GM13977 (cell line): ENCODE measurements at places on chromosomes 6 and 20.

GRCh38 chr20:36150847-36151539 is 3.5 kb upstream of the EPB41L1 start:
- DNase-seq, result no peak

GRCh38 chr6:74765486-74765885 is 440.4 kb downstream of the COL12A1 start:
- DNase-seq, result no peak

DNA sequence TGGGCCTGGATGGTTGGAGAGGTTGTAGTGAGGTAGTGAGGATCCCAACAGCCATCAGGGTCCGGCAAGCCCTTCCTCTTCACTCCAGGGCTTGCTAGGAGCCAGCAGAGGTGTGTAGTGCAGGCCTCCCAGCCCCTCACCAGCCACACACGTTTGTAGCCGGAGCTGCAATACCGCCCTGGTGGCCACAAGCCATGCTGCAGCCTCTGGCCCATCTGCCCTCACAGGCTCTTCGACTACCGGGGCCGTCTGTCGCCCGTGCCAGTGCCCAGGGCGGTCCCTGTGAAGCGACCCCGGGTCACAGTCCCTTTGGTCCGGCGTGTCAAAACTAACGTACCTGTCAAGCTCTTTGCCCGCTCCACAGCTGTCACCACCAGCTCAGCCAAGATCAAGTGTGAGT is 36.4 kb downstream of the EIF2S2 start:
- DNase-seq, result no peak

DNA sequence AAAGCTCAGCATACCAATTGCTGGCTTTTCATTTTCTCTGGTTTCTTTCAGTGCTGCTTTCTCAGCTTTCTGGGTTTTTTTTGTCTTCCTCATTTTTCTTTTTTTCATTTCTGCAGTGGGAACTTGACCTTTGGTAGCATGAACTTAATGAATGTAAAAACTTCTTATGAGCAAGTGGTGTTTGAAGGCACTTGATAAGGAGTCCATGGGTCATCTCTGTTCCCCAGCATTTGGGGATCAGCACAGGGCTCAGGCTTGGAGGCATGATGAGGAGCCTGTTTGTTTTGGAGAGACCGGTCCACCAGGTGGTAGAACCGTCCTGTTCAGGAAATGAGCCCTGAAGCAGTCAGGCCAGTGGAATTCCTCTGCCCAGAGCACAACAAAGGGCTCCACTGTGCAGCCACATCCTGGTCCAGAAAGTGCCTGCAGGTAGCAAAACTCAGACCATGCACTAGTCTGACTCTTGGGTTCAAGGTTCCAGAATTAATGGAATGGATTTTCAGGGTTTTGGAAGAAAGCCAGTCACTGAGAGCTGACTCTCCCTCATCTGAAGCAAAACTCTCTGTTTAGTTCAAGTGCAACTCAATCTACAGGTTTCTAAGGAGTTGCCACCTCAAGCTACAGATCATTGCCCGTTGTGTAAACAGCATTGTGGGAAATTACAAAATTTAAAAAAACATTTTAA is 52.3 kb upstream of the ADGRF1 start:
- DNase-seq, result no peak

DNA sequence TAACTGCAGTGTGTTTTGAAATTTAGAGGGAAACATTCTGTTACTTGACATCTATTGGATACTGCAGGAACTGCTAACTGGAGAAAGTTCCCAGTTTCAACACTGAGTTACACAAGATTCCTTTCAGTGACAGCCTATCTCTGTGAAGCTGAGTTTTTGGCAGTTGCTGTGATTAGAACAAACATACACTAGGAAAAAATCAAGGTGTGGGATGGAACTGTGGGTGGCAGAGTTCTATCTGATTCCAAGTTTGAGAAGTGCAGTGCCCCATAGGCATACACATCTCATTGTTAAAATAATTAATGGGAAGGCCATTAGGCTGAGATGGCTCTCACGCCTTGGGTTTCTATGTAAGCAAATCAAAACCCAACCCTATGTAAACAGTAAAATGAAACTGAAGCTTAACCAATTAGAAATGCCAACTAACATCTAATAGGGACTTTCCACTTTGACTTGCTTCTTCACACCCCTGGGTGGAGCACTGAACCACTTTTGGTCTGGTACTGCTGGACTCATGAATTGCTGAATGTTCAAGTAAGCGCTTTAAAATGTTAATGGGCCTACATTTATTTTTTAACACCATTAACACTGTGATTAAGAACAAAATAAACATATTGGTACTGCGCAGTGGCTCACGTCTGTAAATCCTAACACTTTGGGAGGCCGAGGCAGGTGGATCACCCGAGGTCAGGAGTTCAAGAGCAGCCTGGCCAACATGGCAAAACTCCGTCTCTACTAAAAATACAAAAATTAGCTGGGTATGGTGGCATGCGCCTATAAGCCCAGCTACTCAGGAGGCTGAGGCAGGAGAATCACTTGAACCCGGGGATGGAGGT is 55.2 kb upstream of the TBC1D7 start:
- DNase-seq, result peak; percentile 75

DNA sequence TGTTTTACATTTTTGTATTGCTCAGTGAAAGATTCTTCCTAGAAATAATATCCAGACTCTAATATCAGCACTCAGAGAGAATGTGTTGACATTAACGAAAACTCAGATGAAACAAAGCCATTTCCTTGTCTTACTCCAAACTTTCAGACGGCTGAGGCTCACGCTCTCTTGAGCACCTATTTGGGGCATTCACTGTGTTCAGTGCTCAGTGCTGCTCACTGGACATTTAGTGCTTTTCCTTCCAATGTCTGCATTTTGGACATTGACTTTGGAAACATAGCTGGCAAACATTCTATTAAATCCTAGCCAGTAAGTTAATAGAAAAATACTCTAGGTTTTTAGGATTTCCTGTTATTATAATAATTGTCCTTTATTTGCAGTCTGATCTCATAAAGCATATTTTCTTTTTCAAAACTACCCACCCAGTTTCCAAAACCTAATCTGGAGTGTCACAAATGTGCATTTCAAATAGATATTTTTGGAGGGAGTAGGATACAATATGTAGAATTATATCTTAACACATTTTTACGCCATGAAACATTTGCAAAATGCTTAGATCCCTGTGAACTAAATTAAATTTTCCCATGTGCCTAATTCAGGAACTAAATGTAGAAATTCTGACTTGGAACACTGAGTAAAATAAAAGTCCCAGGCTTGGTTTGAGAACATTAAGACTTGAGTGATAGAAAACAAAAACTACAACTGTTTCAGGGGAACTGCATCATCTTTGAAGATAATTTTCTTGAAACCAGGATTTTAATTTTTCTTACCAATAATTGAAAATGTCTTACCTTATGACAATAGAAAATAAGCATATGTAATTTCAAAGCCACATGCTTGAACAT is 91.7 kb upstream of the B3GAT2 start:
- DNase-seq, result no peak

DNA sequence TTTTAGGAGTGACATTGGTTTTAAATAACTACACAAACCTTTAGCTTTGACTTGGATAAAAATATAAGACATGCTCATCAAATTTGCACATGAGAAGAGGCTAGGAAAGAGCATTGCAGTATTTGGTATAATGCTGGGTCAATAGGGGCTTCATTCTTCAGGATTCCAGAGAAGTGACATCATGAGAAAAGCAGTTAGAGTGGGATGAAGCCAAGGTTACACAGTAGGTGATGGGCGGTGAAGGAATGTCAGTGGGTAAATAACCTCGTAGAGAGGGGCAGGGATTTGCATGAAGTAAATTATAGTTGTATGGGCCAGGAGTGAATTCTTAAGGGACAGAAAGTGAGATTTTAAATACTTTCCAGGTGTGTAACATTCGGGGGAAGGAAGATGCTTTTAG is 216.2 kb downstream of the RFPL4B start:
- no peak for DNase-seq

DNA sequence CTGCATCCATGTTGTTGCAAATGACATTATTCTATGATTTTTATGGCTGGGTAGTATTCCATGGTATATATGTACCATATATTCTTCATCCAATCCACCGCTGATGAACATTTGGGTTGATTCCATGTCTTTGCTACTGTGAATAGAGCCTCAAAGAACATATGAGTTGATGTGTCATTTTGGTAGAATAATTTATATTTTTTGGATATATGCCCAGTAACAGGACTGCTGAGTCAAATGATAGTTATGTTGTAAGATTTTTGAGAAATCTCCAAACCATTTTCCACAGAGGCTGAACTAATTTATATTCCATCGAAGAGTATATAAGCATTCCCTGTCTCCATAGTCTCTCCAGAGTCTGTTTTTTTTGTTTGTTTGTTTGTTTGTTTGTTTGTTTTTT is 1373.5 kb downstream of the GRIK2 start:
- no peak for DNase-seq

DNA sequence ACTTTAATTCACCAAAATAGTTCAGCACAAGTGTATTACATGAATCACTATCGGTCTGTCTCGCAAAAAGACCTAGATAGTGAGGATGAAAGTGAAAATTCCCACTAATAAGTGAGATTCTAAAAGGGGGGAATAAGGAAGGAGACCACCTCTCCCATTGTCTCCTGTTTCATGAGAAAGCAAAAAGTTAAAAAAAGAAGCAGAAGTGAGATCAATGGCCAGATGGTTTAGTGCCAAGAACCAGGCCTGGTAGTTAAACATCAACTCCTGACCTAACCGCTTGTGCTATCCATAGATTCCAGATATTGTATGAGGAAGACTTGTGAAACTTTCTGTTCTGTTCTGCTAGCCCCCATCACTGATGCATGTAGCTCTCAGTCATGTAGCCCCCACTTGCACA is 293.0 kb downstream of the RNGTT start:
- DNase-seq, result no peak

DNA sequence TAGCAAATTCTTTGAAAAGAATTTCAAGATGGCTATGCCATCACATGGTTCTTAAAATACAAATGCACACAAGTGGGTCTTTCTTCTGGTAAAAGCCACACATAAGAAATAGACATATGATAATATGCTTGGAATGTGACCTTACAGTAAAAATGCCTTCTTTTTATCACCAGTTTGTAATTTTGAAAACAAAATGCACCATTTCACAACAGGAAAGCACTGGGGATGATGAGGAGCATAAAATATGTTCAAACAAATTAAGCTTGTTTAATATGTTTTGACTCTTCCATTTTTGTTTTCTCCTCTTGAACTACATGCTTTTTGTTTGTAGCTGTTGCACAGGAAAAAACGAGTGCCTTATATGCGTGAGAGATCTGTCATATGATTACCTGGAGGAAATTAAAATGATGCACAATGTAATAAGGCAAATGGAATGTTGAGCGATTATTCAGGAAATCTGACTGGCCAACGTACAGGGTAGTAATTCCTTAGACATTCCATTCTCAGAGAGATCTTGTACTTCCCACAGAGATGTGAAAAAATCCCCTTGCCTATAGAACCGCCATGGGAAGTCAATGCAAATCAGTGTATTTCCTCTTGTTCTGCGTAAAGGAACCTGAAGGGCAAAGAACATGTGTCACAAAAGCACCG is 911.6 kb downstream of the TFAP2A start:
- no peak for DNase-seq

DNA sequence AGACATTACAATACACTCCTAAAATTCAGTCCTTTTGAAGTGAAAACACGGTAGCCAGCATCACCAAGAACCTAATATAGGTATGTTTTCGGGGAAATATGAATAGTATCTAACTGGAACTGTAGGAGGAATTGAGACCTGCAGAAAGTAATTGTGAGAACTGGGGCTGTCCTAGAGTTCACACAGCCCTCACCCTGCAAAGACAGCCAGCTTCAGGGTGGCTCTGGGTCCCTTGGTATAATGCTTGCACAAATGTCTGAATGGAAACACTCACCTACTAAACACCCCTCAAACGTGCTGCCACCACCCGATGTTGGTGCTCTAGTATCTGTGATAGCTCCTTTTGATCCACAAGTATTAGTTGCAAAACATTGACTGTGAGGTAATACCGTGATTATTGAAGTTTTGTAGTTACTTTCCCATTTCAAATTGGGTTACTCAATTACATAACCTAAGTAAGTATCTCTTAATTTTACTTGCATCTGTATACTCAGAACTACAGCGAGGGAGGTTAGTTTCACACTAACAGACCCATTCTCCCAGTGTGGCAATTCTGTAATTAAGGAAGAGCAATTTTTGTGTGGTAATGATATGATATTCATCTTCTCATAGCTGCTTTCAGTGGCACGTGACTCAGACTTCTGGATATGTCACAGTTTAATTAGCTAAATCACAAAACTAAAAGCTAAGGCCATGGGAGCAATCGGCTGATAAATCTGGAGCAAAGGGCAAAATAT is 129.5 kb downstream of the INSM1 start:
- no peak for DNase-seq

- DNase-seq, result no peak
Observed at GRCh38 chr6:14276071-14276470, 158.5 kb downstream of the CD83 start.

GRCh38 chr6:89066940-89067646 is 13.5 kb upstream of the PNRC1 start:
- DNase-seq, result no peak

DNA sequence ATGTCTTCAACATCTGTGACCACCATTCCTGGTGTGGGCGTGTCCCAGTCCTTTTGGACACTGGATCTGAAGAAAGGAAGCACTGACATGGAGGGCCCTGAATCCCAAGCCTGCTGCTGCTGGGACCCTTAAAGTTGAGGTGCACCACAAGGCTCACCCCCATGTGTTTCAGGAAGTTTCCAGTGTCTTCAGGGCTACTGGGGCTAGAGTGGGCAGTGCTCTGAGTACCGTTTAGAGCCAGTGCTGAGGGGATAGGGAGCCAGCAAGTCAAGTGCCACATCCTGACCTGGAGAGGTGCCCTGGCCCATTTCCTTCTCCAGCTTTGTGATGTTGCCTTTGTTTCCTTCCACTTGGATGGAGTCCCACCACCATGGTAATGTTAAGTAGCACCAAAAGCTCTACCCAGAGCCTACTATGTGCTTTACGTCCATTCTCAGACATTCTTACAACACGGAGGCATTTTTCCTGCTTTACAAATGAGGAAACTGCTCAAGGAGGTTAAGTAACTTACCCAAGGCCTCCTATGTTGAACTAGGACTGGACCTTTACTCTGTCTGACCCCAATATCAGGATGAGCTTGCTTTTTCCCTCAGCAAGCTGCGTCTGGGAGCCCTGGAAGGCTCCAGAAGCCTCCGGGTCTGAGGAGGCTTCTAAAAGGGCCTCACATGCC is 552 bp upstream of the DEF6 start:
- DNase-seq, result no peak

DNA sequence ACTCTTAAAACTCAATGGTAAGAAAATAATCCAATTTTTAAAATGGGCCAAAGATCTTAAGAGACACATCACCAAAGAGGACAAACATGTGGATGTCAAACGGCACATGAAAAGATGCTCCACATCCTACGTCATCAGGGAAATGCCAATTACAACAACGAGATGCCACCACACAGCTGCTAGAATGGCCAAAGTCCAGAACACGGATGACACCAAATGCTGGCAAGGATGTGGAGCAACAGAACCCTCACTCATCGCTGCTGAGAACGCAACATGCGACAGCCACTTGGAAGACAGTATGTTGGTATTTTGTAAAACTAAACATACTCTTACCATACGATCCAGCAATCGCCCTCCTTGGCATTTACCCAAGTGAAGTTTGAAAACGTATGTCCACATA is 132.8 kb upstream of the CDH4 start:
- DNase-seq, result no peak

GRCh38 chr6:142821164-142821716 is 123.7 kb downstream of the HIVEP2 start:
- no peak for DNase-seq
